ENCODE measurements at places on chromosomes 6 and 20.

DNA sequence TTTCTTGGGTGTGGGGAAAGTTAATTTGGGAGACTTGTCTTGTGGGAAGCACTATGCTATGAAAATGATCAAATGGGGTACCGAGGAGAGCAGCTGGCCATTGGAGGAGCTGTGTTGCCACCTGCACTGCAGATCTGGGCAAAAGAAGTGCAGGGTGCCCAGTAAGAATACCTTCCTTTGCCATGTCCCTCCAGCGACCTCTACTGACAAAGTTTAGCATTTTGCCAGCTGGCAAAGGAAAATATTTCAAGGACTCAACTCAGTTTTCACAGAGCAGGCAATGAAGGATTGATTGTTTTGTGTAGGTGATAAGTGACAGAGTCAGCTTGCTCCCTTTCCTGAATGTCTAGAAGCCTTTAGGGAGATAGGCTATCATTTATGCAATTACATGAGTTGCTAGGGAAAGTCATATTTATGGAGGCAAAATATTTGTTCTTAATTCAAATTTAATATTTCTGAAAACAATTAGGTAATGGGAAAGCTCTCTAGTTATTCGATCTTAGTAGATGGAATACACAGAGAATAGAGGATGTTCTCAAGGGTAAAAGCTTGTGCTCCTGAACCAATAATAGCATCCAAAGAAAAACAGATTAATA is 118.4 kb downstream of the FARS2 start:
- peak; percentile 69 for DNase-seq

- DNase-seq = no peak
These were observed 6.3 kb downstream of the MAPK14 start for GRCh38 chr6:36033935-36034334.

DNA sequence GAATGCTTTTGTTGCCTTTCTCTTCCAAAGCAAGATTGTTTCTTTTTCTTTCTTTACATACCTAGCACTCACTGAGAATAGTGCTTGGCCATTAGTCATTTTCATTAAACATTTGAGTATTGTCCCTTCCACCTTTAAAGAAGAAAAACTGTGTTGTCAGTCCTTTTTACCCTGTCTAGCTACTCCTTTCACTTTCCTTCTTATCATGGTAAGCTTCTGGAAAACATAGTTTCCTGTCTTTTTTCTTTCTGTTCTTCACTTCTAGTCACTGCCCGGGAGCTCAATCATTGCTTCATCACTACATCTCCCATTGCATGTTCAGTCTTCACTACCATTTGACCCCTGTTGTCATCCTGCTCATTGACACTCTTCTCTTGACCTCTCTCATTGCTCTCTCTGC is 12.1 kb downstream of the VAPB start:
- no peak for DNase-seq

- DNase-seq = no peak
These were observed 104.6 kb downstream of the DTD1 start for GRCh38 chr20:18692447-18692846.

DNA sequence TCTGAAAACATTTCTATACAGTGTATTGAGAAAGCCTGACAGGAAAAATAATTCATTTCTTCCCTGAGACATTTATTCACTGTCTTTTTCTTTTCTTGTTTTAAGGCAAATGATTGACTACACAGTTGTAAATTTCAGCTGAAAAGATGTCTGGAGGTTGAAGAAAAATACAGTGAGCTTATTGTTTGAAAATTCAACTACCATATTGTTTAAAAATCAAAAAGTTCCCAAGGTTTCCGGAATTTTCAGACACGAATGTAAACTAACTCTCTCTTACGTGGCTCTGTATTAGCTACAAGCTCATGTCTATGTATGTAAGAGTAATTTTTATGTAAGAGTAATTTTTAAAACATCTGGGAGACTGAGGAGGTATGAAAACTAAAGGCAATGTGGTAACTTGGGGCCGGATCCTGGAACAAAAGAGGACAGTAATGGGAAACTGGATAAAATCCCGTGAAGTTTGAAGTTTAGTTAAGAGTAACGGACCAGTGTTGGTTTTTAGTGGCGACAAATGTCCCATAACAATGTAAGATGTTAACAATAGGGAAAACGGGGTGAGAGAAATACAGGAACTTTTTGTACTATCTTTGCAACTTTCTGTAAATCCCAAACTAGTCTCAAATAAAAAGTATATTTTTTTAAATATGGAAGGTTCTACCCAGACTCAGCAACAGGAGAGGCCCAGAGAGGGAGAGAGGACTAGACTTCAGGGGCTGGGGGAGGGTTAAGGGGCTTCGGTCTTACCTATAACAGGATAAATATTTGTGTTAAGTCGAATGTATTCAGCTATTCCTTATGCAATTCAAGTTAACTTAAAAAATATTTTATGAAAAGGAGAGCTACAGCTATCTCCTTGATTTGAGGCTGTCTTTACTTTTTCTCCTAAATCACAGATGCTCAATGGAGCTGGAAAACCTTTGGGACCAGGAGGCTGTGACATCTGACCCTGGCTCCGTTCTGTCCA is 1.3 kb downstream of the PTGIS start:
- no peak for DNase-seq

GRCh38 chr6:21912151-21912832 is 318.7 kb downstream of the SOX4 start:
- DNase-seq = no peak

DNA sequence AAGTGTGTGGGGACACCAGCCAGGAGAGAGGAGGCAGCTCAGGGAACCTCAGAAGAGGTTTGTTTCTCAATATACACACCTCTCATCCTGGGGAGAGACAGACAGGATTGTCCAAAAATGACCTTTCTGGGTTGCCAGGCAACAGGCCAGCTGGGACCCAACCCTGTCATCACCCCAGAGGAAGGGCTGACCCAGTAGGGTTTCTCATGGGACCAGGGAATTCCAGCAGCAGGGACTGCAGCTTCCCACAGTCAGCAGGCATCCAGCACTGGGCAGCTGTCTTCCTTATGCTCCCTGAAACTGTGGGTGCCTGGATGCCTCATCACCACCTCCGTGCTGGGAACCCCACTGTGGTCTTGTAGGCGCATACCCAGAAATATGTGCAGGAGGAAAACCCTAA is 1.3 kb downstream of the C20orf202 start:
- no peak for DNase-seq

DNA sequence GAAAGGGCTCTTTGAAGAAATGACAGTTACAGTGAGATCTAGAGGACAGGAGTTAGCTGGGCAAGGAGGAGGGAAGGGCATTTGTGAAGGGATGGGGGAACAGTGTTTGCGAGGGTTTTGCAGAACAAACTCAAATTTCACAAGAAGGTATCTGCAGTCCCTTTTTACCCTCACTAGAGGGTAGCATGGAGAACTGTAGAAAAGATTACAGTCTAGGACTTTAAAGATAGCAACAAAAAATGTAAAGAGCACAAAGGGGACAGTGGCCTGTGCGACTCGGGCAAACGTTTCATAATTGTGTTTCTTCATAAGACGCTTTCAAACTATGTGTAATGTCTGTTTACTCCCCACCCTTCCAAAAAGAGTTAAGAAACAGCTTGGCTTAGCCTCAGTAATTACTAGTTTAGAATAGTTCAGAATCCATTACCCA is 21.2 kb upstream of the ASXL1 start:
- DNase-seq = no peak

GRCh38 chr20:61748376-61748775 is 317.3 kb downstream of the TAF4 start:
- DNase-seq = no peak

- DNase-seq = no peak
These were observed 14.2 kb downstream of the ARID1B start for GRCh38 chr6:156791320-156791850.

- no peak for DNase-seq
These were observed 189.1 kb downstream of the TBX18 start for GRCh38 chr6:84575264-84575663.

DNA sequence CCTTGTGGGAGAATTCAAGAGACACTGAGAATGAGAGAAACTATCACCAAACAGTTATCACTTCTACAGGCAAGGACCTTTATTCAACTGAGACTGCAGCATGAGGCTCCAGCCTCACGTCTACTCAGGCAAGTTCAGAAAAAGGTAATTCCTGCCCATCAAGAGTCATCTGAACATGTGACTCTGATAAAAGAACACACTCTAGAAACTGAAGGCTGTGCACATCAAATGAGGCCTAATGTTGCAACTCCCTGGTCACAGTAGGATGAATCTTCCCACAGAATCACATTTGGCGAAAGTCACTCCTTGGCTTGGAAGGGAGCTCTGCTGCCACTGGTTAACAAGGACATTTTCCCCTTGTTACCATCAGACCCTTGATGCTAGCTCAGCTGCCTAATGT is 71.2 kb upstream of the EMILIN3 start:
- DNase-seq = no peak

- DNase-seq = no peak
These were observed 393.6 kb downstream of the ESR1 start for GRCh38 chr6:152201120-152201519.

- no peak for DNase-seq
These were observed 109.6 kb upstream of the HIVEP1 start for GRCh38 chr6:11902527-11902926.

- no peak for DNase-seq
These were observed 15.1 kb upstream of the SNX3 start for GRCh38 chr6:108275976-108276375.

- DNase-seq = no peak
These were observed 8.5 kb downstream of the ABCC10 start for GRCh38 chr6:43435682-43436437.

GRCh38 chr6:1082285-1082935 is 229.5 kb upstream of the FOXQ1 start:
- DNase-seq = no peak

DNA sequence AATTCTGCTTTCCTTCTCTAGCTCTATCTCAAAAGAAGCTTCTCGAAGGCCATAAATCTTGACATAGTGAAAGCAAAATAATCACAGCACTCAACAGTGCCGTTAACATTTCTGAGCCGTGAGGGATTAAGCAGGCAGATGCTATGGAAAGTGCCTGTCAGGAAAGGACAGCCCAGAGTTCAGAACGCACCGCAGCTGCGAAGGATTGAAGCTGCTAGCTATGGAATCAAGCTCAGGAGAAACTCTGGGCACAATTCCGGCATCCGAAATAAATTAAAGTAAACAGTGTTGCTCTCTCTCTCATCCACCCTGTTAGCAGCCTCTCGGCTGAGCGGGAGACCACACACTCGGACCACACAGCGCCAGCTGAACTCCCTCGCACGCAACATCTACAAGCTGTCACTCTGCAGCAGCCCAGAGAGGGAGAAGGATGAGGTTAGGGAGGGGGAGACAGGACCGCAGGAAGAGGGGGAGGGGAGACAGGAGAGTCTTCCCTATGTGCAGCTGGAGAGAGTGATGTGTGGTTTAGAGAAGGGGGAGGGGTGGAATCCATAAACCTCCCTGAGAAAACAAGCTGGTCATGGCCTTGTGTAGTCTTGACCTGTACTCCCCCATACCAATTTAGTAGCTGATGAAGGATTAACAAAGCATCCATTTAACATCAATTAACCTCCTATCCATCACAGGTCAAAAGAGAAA is 9.0 kb downstream of the EXOC2 start:
- DNase-seq = peak; percentile 33

DNA sequence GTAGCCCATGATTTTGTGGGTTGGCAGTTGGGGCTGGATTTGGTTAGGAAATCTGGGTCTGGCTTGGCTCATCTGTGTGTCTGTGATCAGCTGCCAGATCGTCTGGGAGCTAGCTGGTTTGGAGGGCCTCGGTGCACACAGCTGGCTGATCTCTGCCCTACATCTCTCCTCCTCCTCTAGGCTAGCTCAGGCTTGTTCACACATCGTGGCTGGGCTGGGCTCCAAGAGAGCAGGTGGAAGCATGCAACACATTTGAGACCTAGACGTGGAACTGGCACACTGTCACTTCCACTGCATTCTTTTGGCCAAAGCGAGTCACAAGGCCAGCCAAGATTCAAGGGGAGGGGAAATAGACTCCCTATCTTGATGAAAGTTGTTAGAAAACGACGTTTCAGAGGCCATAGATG is 15.9 kb downstream of the NDUFAF5 start:
- no peak for DNase-seq

- DNase-seq = no peak
These were observed 62.0 kb upstream of the GATA5 start for GRCh38 chr20:62537649-62538292.

DNA sequence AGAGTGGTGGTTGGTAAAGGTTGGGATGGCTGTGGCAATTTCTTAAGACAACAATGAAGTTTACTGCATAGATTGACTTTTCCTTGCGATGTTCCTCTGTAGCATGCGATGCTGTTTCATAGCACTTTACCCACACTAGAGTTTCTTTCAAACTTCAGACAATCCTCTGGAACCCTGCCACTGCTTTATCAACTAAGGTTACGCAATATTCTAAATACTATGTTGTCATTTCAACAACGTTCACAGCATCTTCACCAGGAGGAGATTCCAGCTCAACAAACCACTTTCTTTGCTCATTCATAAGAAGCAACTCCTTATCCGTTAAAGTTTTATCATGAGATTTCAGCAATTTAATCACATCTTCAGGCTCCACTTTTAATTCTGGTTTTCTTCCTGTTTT is 161.2 kb upstream of the NRSN1 start:
- DNase-seq = no peak

- no peak for DNase-seq
These were observed 83.2 kb downstream of the CDC5L start for GRCh38 chr6:44470746-44471145.

- no peak for DNase-seq
These were observed 686 bp downstream of the GINS1 start for GRCh38 chr20:25408170-25408547.

DNA sequence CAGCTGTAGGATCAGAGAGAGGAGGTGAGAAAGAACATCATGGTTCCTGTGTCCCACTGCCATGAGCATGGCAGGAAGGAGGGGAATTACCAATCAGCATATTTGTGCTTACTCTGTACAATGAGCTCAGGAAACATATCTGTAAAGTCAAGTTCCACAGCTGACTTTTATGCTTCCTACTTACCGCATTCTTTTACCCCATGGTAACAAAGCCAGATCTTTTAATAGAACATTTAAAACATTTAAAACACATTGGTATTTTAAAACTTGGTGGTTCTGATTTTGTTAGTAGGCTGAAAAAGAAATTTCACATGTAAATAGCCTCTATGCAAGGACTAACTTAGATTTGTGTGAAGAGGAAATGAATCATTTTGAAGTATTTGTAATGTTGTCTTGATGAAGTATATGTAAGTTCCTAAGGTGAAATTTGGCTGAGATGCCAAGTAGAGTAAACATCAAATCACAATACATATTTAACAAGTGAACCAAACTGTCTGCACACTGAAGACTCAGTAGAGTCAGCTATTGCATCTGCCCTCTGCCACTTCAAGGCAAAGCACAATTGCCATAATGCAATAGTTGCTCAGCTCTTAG is 114.7 kb downstream of the GJA10 start:
- no peak for DNase-seq

GRCh38 chr6:52409499-52409898 is 10.6 kb upstream of the EFHC1 start:
- no peak for DNase-seq

GRCh38 chr6:139243536-139243935 is 48.3 kb downstream of the TXLNB start:
- no peak for DNase-seq

GRCh38 chr20:56453352-56453751 is 15.1 kb upstream of the RTF2 start:
- no peak for DNase-seq

- DNase-seq = peak; percentile 76
These were observed 129.9 kb downstream of the LPA start for GRCh38 chr6:160534050-160534696.

Measured in endothelial cell (in vitro differentiated cells).